Cerebellar nuclear complex (tissue), 1 donor: ENCODE measurements at places on chromosomes 1 and 21.

GRCh38 chr1:233509526-233509925, 104.4 kb upstream of the KCNK1 start:
- no peak for DNase-seq

GRCh38 chr1:45644661-45645060, 20.8 kb upstream of the CCDC17 start:
- DNase-seq = no peak

DNA sequence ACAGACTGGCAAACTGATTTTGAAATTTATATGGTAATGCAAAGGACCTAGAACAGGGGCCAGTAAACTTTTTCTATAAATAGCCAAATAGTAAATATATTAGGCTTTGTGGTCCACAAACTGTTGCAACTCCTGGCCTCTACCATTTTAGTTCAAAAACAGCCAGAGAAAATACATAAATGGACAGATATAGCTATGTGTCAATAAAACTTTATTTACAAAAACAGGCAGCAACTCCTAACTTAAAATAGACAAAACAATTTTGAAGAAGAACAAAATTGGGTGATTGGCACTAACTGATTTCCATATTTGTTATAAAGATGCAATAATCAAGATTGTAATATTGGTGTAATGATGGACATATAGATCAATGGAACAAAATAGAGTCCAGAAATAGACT, 6.7 kb upstream of the TRAF5 start:
- DNase-seq = no peak

DNA sequence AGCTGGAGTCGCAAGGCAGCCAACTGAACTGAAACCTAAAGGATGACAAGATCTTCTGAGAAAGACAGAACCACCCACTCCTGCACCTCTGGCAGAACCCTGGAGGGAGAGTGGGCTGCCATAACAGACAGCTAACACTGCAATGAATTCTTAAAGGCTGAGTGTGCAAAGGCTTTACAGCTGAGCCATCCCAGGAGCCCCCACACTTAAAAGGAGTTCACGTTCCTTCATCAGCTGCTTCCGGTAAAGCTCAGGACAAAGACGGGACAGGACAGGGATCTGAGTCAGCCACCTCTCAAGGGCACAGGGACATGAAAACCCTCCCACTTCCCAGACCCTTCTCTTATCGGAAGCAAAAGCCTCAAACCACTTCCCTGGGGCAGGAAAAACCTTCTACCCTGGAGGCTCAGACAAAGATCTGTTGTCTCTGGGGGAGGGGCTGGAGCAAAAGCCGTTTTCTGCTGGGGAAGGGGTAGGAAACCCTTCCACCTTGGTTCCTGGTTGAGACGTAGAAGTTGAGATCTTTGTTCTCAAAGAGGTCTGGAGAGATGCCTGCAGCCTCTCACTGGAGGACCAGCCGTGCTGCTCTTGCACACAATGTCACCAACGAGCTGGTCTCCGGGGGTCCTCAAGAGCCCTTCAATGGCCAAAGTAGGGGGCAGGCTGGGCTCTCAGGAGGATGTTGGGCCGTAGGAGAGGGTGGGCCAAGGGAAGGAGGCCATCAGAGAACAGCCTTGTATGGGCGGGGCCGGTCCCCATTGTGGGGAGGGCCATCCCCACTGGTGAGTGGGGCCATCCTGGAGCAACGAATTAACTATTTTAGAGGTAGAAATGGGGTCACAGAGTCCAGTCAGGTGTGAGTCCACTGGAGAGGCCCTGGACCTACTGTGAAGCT, 452.4 kb downstream of the PTPRU start:
- DNase-seq = no peak

- DNase-seq = no peak
Measured at GRCh38 chr1:50246869-50247268, 138.1 kb downstream of the ELAVL4 start.

- DNase-seq = no peak
Measured at GRCh38 chr1:245663373-245663772, 508.6 kb downstream of the KIF26B start.

DNA sequence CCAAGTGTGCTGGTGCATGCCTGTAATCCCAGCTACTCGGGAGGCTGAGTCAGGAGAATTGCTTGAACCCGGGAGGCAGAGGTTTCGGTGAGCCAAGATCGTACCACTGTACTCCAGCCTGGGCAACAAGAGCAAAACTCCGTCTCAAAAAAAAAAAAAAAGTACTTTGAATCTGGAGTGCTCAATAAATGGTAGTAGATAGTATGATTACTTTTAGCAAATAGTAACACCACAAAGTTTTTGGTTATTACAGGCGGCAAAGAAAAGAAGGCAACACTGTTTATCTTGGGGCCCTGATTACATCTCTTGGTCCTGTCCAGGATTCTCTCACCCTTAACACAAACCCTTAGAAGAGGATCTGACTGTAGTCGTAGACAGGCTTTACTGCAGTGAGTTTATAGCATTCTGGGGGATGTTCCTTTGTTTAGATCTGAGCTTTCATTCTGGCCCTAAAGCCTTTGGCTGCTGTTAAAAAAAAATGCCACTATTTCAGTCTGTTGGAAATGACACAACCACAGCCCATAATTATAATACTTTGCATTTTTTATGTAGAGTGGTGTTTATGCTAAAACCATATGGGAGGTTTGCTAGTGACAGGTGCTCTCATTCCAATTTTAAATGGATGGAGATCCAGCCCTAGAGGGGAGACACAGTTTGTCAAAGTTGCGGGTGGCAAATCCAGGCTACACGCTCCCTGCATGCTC, 79.7 kb upstream of the SLC2A1 start:
- no peak for DNase-seq

GRCh38 chr1:58358346-58358745, 188.2 kb downstream of the OMA1 start:
- DNase-seq = no peak

DNA sequence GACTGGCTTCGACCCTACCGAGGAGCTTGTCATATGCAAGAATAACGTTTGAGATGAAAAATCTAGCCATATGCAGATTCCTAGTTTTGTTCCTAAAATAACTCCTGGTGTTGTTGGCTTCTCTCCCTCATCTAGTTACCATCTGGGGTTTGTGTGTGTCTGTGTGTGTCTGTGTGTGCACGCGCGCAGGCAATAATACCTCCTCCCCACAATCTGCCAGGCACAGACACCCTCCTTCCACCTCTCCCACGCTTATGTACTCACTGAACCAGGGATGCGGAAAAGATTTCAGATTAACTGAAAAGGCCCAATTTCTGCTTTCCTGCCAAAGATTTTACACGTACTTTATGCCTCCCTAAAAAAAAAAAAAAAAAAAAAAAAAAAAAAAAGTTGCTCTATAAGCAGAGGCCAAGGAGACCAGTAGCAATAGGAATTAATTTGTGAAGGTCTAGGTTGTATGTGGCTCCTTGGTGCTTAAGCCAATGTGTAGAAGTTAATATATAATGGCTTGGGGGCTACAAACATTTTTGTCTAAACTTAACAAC, 452.7 kb downstream of the NUF2 start:
- no peak for DNase-seq

DNA sequence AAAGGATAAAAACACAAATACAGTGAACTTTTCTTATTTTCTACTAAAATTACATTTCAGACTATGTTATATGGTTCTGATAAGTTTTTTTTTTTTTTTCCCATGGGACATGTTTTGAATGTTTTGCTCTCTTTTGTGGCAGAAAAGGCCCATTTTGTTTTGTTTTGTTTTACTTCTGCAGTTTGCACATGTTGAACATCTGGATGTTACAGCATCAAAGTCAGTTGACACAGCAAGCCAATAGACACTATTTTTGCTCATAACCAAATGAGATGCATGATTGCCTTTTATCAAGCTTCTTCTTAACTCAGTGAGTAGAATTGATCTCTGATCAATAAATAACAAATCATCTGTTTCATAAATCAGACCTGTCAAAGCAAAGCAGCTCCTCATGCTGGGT, 904.2 kb downstream of the ADGRL2 start:
- DNase-seq = no peak

GRCh38 chr1:243433737-243434370, 178.0 kb downstream of the SDCCAG8 start:
- no peak for DNase-seq

GRCh38 chr1:11229203-11229602, 33.1 kb downstream of the MTOR start:
- DNase-seq = no peak

GRCh38 chr1:7117399-7118281, 332.4 kb downstream of the CAMTA1 start:
- no peak for DNase-seq

DNA sequence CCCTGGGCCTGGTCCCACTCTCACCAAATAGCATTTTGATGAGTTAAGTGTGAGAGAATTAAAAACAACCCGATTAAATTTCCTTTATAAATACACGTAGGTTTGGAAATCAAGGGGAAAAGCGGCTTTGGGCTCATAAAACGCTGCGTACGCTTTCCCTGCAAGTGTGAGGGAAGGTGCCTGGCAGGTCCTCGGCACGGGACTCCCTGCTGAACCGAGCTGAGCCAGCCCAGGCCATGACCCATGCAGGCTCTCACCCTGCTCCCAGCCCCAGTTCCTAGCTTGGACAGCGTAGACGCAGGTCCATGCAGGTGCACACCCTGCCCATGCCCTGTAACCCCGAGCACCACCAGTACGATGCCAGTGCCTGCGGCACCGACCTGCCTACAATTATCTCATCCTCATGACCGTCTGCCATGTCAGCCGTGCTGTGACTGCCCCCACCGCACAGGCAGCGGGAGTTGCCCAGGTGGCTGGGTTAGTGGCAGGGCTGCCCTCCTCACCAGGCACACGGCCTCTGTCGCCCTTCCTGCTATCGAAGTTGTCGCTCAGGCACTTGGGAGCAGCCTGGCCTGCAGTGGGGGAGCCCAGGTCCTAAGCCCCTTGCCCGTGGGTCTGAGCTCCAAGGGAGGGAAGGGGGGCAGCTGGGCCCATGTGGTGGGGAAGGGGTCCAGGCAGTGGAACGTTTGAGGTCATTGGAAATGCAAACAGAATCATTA, 41.0 kb upstream of the ACTRT2 start:
- no peak for DNase-seq

- no peak for DNase-seq
Measured at GRCh38 chr1:230794431-230794830, 47.2 kb downstream of the CAPN9 start.

DNA sequence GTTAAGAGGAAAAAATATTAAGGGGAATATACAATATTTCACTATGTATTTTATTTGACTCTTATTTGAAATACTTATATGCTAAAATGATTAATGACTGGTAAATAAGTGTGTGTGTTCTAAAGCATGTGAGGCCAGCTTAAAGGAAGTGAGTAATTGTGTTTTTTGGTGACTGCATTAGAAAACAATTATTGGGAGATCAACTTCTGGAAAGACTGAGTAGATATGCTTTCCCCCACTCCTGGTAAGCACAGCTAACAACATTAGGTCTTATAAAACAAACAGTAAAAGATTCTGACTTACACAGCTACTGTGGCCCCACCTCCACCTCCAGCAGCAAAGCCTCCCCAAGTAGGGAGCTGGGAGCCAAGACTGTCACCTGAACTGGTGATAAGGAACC, 403.0 kb downstream of the SRGAP2C start:
- no peak for DNase-seq

DNA sequence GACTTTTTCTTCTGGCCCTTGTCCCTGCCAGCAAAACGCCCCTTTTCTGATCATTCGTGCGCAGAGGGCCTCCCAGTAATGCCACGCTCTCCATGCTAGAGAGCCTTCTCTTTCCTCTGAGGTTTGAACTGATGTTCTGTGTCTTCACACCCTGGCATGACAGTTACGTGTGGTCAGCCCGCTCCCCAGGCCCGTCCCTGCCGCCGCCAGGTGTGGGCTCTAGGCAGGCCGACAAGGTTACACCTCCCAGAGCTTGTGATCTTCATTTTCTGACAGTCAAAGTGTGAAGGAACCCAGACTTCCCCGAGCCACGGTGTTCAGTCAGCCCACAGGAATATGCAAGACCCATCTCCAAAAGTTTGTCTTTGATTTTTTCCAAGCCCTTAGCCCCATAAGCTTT, 265.6 kb downstream of the TM2D1 start:
- DNase-seq = no peak

DNA sequence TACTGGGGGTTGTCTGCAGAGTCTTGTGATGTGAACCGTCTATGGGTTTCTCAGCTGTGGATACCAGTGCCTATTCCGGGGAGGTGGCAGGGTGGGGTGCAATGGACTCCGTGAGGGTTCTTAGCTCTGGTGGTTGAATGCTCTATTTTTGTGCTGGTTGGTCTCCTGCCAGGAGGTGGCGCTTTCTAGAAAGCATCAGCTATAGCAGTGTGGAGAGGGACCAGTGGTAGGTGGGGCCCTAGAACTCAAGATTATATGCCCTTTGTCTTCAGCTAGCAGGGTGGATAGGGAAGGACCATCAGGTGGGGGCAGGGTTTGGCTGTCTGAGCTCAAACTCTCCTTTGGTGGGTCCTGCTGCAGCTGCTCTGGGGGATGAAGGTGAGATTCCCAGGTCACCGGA, 127.3 kb upstream of the PLD5 start:
- no peak for DNase-seq
